ENCODE measurements at places on chromosomes 3 and 15. TPM values are rescaled to one million over a fixed set of nuclear protein-coding genes. Genes with fewer than 3 reads are reported as not detected.

DNA sequence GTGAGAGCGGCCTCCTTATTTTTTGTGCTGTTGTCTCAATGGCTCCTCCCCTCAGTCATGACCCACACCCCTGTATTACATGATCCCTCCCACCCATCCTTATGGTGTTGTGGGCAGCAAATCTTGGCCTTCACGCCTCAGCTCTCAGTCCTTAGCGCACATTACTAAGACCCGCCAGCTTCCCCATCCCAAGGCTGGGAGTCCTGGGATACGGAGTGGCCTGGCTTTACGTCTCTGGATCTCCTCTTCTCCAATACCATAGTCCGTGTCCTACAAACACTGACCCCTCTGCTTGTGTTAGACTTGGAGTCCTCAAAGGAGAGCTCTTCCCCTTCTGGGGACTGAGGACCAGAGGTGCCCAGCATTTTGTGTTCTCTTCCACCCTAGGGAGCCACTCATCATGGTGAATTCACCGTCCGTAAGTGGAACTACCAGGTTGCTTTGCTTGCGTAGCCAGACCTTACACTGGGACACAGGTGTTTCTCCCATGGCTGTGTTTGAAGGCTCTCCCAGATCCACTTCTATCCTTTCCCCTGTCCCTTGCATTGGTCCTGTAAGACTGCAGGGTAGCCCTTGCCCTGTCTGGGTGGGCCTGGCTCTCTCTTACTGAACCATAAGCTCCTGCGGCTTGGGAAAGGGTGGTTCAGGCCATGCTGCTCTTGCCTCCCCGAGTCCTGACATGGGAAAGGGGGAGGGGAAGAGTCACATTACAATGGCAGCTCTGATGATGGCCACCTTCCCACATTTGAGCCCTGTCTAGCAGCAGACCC is 13.6 kb downstream of the GRM2 start:
- no peak for DNase-seq

DNA sequence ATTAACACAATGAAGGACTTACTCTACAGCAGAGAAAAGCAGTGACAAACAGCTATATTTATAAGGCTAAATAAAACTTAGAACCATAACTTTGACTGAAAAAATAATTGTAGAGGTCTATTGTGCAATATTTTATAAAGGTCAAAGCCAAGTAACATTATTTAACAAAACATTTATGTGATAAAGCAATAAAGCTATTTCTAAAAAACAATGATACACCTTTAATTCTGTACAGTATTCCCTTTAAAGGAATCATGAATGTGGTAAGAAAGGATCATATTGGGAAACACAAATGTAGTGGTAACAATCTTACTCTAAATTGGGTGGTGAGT is 236.4 kb downstream of the ISL2 start:
- DNase-seq, result no peak

DNA sequence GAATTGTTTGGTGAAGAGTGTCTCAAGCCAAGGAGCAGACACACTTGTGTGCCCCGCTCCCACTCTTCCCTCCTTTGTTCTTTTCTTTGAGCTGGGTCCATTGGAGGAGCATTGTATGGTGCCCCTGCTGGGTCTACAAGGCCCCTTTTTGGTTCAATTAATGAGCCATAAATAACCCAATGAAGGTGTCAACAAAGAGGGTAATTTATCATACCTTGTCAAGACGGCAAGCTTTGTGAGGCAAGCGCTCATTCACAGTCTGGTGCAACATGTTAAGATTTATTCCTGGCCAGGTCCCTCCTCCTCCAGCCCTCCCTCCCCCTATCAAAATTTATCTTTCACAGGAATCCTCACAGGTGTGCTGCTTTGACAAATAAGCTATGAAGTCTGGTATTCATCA is 300.1 kb downstream of the RORA start:
- no peak for DNase-seq

- no peak for DNase-seq
Measured at GRCh38 chr15:84812842-84813241, 4.3 kb upstream of the ALPK3 start.

GRCh38 chr3:143832433-143832832 is 15.8 kb downstream of the SLC9A9 start:
- DNase-seq, result no peak

GRCh38 chr15:88695691-88696251 is 57.0 kb downstream of the ISG20 start:
- no peak for DNase-seq

DNA sequence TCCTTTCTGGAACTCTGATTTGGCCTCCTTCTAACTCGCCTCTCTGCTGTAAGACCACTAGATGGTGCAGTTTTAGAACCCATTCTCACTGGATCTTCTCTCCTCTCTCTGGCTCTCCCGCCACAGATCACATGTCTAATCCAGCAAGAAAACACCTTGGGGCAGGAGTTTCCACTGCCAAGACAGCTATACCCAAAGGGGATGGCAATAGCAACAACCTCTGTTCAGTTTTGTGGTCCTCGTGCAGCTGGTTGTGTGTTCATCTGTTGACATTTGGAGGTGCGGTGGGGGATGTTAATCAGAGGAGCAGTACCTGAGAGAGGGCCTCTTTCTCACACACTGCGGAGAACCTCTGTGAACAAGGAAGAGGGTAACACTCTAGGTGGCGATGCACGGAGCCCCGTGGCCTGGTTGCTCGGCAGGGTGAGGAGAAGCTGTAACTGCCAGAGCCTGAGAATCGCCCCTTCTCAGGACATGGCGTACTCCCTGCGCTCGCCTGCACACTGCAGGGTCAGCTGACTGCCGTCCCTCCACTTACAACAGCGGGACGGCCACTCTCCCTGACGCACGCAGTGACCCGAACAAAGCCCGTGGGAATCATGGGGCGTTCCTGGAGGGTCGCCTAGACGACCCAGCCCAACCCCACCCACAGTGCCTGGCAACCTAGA is at the start of gene TEX55:
TEX55 (plus strand) TSS at position 666 of the 668 bp plus-strand sequence. CDS start 25 bp downstream, outside the sequence.
- no peak for DNase-seq

DNA sequence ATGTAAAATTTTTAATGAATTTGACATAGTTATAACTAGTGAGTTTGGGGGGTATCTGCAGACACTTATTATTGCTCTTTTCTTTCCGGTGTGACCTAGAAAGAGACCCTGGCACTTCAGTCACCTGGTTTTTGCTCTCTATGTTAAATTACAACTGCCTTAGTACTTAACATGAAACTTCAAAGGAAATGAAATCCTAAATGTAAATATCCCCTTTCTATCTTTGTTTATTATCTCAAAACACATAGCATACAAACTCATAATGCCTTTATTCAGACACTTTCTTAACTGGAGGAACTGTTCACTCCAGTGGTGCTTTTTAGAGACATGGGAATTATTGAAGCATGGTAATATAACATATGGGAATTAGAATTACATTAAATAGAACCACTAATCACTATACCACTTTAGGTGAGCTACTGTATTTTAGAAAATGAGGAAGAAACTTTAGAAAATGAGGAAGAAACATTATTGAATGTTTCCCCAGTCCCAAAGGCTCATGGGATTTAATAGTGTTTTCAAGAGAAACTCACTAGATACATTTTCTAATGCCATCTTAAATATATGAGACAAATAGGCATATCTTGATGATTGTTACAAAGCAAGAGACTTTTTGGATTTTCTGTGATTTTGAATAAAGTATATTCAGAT is 119.5 kb upstream of the MLF1 start:
- DNase-seq, result no peak

DNA sequence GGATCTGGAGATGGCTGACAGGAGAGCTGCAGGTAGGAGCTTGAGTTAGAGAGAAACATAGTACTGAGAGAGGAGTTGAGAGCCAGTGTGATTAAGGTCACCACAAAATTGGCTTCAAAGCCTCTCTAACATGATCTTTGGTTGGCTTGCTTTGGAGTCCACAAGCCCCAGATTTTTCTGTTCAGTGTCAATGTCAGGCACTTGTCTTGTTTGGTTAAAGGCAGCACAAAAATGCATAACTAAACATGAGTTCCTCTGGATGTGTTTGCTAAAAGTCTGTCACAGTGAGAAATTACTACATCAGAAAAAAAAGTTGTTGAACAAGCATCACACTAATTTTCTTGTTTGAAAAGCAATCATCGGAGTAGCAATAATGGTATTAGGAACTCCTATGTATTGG is 440.5 kb downstream of the NTRK3 start:
- DNase-seq, result no peak

- DNase-seq, result no peak
Measured at GRCh38 chr3:57951066-57951882, 56.9 kb upstream of the FLNB start.

DNA sequence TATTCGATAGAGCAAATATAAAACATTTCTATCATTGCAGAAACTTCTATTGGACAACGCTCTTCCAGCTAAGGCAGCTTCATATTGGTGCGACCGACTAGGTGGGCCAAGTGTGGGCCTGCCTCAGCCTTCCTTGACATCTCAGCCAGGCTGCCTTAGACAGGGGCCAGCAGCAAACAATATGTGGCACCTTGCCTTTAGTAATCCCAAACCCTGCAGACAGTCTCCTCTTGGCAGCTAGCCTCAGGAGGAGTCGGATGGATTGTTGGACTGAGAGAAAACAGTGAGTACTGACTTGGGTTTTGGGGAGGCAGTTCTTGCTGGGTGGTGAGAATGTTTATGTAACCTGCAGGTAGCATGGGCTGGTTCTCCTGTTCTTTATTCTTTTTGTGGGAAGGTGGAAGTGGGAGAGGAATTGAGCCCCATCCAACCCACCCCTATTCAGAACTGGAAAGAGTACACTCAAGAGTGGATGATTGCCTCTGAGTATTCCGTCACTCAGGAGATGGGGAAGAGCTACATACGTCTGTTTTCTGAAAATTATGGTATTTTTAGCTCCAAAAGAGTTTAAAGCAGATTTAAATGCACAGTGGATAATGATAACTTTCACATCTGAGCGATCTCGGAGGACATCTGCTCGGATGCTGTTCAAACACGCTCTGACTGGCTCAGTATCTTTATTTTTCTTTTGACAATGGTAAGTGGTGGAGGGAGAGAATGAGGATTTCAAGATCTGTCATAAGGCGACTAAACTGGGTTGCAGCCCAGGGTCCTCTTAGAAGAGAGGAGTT is 47.2 kb downstream of the GPD1L start:
- no peak for DNase-seq

DNA sequence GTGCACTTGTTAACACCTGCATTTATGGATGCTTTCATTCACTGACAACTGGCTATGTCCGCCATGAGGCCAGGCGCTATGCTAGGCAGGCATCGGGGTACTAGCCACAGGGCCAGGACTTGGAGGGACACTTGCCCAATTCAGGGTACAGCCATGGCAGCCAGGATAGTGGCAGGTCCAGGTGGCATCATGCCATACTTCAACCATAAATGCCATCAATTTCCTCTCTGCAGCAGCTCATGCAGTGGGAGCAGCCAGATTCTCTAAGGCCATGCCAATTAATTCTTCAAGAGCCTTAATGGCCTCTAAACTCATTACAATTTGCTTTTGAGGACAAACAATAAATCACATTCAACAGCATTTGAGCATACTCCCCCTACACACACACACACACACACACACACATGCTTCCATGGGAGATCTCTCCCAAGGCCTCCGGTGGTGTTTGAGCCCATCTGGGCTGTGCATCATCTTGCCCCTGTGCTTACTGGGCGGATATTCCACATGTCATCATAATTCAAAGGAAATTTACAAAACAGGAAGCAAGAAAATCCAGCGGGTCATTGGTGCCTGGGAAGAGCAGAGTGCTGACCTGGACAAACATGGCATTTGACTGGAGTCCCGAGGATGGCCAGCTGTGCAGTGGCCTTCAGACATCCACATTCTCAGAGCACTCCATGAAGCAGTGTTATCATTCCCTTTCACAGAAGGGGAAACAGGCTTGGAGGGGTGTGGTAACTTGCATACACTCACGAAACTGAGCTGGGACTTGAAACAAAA is 109.1 kb downstream of the IQSEC1 start:
- peak; percentile 34 for DNase-seq

DNA sequence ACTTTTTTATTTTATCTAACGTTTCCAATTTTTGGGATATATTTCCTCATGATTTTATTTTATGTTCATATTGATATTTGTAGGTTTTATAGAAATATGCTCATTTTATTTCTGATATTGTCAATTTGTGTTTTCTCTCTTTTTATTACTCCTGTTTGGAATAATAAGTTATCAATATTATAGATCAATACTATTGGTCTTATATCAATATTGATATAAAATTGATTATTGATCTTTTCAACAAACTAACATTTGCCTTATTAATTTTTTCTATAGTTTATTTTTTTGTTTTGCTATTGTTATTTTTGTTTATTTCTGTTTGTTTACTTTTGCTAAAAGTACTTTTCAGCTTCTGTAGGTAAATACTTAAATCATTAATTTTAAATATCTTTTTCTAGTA is 90.8 kb upstream of the CNTN6 start:
- no peak for DNase-seq

DNA sequence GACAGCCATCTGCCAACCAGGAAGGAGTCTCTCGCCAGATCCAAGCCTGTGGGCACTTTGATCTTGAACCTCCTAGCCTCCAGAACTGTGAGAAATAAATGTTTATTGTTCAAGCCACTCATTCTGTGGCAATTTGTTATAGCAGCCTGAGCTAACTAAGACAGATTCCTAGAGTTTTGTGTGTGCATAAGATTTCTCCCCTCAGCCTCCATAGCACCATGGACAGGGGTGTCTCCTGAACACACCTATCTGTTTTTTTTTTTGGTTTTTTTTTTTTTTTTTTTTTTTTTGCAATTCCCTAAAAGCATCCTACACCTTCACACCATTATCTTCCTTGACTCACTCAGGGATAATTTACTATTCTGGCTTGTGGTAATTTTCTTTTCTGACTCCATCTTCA is 768.5 kb downstream of the NR2F2 start:
- no peak for DNase-seq

GRCh38 chr15:31263751-31264558 is 62.7 kb upstream of the KLF13 start:
- peak; percentile 86 for DNase-seq

- no peak for DNase-seq
Measured at GRCh38 chr3:179446501-179446900, 4.8 kb downstream of the GNB4 start.

DNA sequence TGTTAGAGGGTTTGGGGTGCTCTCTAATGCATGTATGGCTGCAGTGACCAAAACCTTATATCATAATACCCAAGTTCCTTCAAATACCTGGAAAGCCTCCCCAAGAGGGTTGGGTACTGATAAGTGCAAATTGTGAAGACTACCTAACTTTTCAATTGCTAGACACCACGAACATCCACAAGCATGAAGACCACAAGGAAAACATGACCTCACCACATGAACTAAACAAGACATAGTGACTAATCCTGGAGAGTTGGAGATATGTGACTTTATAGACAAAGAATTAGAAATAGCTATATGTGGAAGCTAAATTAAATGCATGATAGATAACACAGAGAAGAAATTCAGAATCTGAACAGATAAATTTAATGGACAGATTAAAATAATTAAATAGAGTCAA is 23.9 kb upstream of the AADACL2 start:
- DNase-seq, result no peak

BUB1B gene
- total RNA-seq, result not detected

BOC gene
- total RNA-seq, result 8.6 TPM

PLA2G4E gene
- not detected for total RNA-seq

LEKR1 gene
- total RNA-seq, result 4.2 TPM

GAP43 gene
- total RNA-seq, result not detected

NCBP2 gene
- 31.8 TPM for total RNA-seq

PCCB gene
- 34.1 TPM for total RNA-seq

EXD1 gene
- total RNA-seq, result 0.09 TPM

CD200R1L gene
- total RNA-seq, result not detected

CD276 gene
- 83.6 TPM for total RNA-seq

IL5RA gene
- total RNA-seq, result 0.46 TPM

IL20RB gene
- 0.98 TPM for total RNA-seq

VIPR1 gene
- 262 TPM for total RNA-seq

C3orf20 gene
- total RNA-seq, result not detected

PRTG gene
- 19.5 TPM for total RNA-seq

SUMF1 gene
- total RNA-seq, result 47.5 TPM
